Thoracic aorta (tissue), 2 donors: ENCODE measurements at places on chromosomes 11 and 22.

GRCh38 chr22:42372976-42373375, 59.2 kb downstream of the NFAM1 start:
- no peak for DNase-seq

DNA sequence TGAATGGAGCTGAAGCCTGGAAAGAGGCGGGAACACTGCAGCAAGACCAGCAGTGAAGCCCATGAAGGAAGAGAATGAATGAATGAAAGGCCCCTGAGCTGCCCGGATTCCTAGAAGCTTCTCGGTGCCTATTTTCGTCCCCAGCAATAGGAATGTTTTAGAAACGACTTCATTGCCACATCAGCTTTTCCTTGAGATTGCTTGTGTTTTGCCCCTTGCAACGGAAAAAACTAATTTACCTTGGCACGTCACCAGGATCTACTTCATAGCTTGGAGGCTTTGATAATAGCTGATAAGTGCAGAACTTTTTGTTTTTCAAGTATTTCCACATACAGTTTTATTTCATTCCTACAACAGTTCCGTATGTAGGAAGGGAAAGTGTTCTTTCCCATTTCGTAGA, 248.9 kb upstream of the NARS2 start:
- no peak for DNase-seq

DNA sequence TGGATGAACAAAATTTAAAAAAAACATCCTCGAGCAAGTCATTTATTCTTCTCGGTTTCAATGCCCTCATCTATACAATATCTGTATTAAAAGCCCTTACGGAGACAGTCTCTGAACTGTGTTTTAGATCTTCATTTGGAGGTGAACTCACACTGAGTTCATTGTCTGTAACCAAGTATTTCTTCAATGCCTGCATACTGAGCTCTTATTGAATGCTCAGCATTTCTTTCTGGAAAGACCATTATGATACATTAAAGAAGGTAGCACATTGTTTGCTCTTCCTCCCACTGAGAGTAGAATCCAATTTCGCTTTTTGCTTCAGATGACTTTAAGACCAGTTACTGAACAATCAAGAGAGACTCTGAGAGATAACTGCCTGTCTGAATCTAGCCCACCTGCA, 1.7 kb upstream of the ANO3 start:
- no peak for DNase-seq

- no peak for DNase-seq
Measured at GRCh38 chr11:47907499-47907898, 59.3 kb upstream of the NUP160 start.

DNA sequence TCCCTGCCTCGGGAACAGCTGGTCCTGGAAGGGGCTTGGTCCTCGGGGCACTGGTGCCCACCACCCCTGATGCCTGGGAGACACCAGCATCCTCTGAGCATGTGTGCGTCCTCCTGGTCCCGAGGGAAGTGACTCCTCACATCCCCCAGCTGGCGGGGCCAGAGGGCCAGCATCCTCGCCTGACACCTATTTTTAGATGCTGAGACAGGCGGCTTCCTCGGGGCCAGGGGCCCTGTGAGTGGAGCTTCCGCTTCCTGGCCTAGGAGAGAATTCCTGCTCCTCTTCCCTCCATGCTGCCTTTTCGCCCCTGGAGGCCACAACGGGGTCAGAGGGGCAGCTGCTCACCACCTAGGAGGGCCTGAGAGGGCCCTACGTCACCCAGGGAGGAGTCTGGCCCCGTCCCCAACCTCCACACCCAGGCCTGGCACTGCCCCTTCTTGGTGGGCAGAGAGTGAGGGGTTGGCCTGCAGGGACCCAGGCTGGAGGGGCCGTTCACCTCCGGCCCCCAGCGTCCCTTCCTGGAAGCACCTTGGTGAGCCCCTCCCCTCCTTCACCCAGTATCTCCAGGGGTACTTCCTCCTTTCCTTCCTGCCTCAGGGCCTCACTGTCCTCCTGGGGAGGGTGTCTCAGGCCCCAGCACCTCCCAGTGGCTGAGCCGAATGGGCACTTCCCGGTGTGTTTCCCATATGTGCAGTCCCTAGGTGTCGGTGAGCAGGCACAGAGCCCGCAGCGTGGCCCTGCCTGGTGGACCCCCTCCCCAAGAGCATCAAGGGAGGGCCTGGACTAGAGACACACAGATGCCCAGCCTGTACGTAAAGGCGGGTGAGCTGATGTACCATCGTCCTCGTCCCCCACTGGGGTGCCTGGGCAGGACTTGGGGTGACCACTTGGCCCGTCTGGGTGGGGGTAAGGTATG, 6.1 kb downstream of the CD81 start:
- no peak for DNase-seq

DNA sequence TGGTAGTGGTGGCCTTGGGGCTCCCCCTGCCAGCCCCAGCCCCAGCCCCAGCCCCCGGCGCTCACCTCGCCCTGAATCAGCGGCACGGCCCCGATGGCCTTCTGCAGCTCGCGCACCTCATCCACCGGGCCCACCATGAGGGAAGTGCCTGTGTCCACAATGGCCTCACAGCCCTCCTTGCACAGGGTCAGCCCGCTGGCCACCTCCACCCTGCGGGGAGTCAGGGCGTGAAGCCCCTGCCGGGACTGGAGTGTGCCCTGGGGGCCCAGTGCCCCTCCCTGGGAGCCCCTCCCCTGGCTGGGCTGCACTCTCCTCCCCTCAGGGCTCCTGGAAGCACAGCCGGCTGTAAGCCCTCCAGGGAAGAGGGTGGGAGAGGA, 3.5 kb upstream of the IFITM10 start:
- DNase-seq: no peak

- DNase-seq: no peak
Measured at GRCh38 chr11:4105916-4106315, 11.3 kb downstream of the RRM1 start.

DNA sequence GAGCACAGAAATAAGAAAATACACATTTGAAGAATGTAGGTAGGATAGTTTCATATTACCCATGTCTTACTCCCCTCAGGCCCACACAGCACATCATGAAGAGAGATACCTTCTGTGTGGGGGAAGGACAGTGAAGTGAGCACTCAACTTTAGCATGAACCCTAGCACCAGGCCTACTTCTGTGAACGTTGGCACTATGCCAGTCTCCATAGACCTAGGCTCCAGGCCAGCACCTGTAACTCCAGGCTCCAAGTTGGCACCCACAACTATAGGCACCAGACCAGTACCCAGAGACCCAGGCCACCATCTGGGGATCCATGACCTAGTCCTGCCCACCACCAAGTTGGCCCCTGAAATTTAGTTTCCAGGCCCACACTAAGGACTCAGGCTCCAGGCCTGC, 410.9 kb downstream of the INSC start:
- no peak for DNase-seq

GRCh38 chr11:99968336-99968735, 718.8 kb upstream of the ARHGAP42 start:
- no peak for DNase-seq

- DNase-seq: no peak
Measured at GRCh38 chr11:66625041-66625751, 8.8 kb downstream of the RBM14 start.

- DNase-seq: no peak
Measured at GRCh38 chr11:15770798-15771414, 585.4 kb downstream of the SOX6 start.

GRCh38 chr11:107041088-107041444, 22.8 kb upstream of the GUCY1A2 start:
- DNase-seq: no peak

DNA sequence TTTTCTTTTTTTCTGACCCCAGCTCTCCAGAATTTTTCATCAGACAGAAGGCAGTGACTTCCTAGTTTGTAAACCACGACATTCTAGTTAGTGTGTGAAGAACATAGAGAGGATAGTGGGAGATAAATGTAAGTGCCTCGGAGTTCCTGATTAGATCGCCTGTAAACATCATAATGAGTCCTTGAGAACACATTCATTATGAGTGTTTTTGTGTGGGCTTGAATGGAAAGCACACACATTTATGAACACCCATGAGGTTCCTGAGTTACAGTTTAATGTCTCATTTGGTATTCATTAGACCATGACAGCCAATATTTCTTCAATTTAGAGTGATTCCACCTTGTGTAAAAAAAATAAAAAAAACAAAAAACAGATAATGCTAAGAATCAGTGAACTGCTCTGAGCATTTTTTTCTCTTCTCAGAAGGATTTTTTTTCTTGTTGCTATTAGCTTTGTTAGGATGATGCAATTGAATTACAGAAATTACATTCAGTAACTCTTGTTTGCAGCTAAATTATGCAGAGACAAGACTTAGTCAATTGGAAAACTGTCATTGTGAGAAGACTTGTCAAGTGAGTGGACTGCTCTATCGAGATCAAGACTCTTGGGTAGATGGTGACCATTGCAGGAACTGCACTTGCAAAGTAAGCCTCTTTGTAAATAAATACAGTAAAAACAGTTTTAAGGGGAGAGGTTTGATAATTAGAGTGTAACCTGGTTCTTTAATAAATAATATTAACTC, 257.6 kb downstream of the NELL1 start:
- DNase-seq: no peak

DNA sequence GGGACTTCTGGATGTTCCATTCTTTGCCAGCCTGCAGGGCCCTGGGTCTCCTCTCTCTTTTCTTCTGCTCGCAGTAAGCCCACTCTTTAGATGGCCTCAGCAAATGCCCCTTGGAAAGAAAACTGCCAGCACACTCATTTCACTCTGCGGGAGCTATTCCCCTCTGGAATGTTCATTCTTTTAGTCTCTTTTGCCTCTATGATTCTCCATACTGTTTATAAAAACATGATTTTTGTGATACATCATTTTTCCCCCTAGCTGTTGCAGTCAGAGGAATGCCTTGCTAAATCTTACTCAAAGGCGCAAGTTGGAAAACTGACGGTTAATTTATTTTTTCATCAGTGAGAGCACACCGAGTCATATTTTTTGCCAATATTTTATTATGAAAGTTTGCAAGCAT, 184.9 kb downstream of the SNX19 start:
- no peak for DNase-seq

DNA sequence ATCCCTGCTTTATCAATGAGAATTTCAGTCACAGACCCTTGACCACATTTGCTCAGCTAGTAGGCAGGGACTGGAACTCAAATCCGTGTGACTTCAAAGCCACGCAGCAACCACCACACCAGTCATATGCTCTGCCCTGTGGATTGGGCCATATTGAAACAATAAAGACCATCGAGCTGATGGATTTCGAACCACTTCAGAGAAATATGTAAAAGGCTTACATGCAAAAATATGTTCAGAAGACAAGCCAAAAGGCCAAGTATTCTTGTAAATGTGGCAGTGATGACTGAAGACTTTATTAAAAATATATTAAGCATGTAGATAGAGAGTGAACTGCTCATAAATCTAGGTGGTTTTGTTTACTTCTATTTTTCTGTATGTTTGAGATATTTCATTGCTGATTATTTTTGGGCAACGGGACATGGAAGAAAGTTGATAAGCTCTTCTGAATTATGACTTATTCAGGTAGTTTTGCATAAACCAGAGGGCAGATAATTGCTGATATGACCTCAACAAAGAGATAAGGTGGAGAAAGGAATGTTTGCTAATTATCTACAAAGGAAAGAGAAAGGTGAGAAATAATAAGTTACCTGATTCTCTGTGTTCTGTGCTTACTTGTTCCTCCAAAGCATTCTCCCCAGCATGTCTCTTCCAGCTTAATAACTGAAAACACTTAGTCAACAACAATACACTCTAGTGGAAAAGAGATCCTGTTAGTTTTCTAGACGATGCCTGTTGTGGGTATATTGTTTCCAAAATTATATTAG, 99.4 kb downstream of the PDHX start:
- DNase-seq: no peak

- no peak for DNase-seq
Measured at GRCh38 chr11:35523331-35523768, 2.1 kb downstream of the PAMR1 start.

DNA sequence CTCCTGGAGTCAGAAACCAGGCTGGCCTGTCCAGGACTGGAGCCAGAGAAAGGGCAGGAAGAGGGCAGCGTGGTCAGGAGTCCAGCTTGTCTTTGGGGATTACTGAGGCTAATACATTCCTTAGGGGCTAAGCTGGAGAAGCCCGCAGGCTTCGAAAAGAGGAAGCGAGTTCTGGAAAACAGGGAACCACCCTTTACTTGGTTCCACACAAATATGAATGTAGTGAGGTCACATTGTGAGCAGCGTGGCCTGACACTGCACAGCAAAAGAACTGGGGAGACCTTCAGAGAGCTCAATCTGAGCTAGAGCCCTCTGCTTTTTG, 132.3 kb downstream of the CEP164 start:
- no peak for DNase-seq

DNA sequence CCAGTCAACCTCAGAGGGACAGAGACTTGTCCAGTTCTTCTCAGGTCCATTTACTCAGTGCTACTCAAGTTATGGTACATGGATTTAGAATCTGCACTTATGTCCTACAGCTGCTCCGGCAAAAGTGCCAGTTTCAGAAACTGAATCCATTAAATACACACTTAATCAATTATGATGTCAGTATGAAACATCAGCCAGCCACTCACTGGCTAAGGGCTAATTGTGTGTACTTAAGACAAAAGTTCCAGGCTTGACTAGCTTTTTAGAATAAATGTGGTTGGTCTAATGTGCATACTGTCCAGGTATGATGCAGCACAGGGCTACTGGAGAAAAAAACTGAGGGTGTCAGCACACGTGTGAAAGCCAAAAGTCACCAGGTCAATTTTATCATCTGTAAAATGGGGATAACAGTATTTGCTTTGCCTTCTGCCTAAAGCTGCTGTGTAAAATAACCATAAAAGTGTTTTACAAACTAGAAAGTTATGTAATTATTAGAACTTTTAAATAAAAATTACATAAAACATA, 55.4 kb upstream of the CYP2D6 start:
- no peak for DNase-seq

GRCh38 chr22:38196791-38197419, 4.9 kb upstream of the MAFF start:
- no peak for DNase-seq

DNA sequence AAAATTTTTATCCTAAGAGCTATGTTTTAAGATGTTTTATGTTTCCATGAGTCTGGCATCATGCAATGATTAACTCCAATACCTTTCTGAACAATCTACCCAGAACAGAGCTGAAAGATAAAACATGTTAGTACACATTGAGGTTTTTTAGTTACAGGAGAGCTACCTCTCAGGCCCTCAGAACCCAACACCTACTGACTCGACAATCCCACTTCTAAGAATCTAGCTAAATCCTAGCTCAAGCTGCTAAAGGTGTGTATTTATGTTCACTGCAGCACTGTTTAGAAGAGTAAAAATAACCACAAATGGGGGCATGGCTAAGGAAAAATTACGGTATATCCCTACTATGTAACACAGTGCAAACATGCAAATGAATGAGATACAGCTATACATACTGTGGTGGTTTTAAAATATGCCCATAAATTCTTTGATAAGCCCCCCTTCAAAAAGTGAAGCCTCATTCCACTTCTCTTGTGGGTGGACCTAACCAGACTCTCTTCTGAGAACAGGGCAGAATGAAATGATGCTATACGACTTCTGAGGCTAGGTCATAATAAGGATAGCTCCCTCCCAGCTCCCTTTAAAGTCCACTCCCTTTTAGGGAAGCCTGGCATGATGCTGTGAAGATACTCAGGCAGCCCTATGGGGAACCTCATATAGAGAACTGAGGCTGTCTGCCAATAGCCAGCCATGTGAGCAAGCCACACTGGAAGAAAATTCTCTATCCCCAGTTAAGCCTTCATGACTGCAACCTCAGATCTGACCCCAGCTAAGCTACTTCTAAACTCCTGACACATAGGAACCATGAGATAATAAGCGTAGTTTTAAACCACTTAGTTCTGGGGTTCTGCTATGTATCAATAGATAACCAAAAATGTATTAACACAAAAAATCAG, 29.5 kb downstream of the TMEM123 start:
- no peak for DNase-seq
